Frontal cortex (tissue), 4 donors: ENCODE measurements at places on chromosomes 7 and 10.

DNA sequence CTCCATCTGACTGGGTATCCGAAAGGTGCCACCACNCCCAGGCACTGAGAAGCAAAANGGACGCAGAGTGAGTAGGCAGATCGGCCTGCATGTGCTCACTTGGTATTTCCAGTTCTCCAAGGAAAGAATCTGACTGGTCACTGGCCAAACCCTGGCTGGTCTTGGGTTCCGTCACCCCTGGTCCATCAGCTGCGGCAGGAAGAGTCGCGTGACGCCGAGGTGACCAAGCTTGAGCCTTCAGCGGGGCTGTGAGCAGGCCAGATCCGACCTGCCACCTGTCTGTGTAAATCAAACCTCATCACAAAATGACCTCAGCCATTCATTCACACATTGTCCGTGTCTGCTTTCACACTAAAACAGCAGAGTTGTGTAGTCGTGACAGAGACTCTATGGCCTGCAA is 28.8 kb upstream of the CHST15 start:
- no peak for DNase-seq

- DNase-seq = no peak
Observed at GRCh38 chr7:24434972-24435371, 138.3 kb upstream of the PALS2 start.

DNA sequence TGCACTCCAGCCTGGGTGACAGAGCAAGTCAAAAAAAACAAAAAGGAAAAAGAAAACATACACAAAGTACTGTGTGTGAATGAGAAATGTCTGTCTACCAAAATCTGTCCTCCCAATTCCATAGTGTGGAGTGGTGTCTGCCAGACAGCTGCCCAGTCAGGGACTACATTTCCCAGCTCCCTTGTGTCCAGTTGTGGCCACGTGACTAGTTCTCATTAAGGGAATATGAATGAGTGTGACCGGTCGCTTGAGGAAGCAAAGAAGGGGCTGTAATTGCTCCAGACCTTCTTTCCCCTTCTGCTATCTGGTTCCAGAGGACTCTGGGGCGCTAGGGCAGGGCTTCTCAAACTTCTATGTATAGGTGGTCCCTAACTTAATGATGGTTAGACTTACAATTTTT is 204.1 kb downstream of the PHTF2 start:
- DNase-seq = no peak

- DNase-seq = no peak
Observed at GRCh38 chr10:45550903-45551786, 121.4 kb downstream of the ZFAND4 start.

- DNase-seq = no peak
Observed at GRCh38 chr10:116223289-116223688, 49.7 kb downstream of the GFRA1 start.

DNA sequence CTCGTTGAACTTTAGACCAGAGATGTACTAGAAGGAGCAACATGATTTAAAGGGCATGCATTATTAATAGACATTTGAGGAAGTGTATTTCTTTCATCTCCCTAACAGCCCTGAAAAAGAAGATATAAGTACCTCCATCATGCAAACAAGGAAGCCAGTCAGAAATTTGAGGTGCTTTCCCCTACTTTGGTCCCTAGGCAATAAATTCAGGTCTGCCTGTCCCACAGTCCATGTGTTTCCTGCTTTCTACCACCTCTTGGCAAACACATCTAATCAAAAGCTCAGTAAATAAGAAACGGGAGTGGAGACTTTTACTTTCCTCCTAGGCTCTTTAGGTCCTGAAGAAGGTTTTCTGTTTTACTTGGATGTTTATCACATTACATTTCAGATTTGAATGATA is 5.2 kb upstream of the SEMA3C start:
- no peak for DNase-seq

DNA sequence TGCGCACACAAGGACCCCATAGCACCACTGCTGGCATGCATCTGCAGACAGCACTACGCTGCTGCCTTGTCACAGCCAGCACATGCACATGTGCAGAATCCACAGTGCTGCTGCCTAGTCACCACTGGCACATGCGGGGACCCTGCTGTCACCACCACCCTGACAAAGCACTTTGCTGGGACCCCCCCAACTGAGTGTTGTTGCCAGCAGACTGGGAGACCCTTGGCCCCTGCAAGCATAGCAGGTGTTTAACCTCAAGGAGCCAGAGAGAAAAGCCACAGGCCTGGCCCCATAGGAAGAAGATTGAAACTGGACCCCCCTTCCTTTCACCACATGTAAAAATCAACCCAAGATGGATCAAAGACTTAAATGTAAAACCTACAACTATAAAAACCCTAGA is 211.2 kb downstream of the ITGB1 start:
- no peak for DNase-seq

GRCh38 chr10:109696981-109697775 is 226.1 kb downstream of the XPNPEP1 start:
- DNase-seq = no peak

DNA sequence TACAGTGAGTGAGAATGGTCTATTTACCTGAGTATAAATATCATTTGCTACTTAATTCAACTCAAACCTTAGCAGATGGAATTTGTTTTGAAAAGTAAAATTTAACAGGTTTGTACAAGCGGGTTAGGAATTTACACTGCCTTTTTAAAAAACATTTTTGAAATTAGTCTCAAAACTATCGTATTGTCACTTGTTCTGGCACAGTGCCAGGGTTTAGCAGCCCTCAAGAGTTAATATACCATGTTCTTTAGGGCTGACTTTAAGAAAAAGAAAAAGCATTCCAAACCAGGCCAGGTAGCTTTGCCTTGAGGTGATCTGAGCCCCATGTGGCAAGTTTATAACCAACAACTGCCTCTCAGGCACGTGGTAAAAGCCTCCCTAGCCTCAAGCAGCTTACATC is 17.8 kb downstream of the CCNJ start:
- no peak for DNase-seq

DNA sequence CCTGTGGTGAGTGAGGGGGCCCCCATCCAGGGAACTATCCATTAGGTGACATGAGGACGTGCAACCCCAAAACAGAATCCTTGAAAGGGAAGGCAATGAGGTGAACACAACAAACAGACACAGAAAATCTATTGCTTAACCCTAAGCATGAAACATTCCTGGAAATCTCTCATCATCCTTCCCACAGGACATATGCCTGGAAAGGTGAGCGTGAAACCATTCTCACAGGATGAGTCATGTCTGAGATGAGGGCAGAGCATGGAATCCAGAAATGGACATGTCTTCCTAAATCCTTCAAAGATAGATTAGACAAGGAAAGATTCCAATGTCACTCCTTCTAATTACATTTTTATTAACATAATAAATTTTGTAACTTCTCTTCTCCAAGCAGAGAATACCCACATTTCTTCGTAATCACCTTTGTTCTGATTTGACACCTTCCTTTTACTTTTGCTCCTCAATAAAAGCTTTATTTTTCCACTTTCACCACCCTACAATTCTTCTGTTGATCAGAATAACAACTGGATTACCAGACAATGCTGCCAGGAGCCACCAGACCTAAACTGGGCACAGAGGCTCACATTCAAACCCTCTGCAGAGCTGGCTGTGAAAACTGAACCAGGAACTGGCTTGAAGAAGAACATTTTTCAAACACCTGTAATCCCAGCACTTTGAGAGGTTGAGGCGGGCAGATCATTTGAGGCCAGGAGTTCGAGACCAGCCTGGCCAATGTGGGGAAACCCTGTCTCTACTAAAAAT is 67.2 kb downstream of the COBL start:
- DNase-seq = no peak

DNA sequence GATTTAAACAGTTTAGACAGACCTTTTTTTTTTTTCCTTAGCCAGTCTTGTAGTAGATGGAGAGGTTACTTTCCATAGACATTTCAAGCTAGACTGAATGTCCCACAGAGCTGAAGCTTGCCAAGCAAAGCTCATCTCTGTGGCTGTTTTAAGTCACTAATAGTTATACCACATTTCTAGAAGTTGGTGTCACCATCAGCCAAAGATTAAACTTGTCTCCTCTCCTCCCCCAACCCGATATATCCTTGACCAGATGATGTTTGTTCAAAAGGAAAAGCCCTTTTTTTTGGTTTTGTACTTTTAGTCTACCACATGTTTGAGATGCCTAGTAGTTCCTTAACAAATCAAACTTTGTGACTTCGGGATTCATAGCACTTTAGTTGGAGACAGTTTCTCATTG is 66.1 kb downstream of the ADD3 start:
- DNase-seq = no peak

DNA sequence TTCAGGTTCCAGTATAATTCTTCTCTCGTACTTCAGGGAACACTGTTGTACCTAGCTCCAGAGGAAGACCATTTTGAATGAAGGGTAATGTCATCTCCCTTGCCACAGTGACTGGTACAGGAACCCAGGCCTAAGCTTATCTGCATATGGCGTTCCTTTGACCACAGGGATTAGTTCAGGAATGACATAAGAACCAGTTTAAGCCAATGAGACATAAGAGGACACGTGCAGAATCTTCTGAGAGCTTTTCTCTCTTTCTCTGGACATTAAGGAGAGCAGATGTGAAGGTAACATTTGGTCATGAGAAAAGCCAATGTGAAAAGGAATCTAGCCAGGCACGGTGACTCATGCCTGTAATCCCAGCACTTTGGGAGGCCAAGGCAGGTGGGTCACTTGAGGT is 21.8 kb upstream of the HIBADH start:
- no peak for DNase-seq

DNA sequence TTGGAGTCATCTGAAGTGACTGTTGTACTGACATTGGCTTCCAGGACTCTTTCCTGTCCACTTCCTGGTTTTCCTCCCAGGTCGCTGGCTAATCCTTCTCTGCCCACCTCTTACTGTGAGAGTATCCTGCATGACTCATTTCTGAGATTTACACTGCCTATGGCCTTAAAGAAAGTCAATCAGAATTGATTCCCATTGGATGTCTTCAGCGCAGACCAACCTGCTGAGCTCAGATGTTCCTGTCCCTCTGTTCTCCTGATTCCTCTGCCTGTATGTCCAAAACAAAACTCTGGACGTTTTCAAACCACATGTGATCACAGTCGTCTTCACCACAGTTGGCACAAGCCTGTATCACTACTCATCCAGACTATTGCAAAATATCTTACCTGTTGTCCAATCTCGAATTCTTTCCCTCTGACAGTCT is 262.1 kb downstream of the CREB5 start:
- DNase-seq = no peak

GRCh38 chr7:38796626-38797501 is 112.1 kb downstream of the VPS41 start:
- peak; percentile 7 for DNase-seq

DNA sequence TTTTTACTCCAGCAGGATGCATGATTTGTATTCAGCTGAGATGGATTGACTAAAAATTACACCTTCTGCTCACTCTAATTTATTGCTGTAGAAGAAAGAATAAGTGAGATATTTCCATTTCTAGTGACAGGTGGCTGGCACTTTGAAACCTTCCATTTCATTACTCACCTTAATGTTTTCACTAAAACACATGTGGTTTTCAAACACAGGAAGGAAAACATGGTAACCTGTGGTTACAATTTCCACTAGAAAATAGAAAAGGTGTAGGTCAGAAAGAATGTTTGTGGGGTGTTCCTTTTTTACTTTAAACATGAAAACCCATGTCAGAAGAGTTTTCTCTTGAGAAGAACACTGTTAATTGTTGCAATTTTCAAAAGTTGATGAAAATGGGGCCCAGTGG is 12.0 kb upstream of the PRKCQ start:
- no peak for DNase-seq

DNA sequence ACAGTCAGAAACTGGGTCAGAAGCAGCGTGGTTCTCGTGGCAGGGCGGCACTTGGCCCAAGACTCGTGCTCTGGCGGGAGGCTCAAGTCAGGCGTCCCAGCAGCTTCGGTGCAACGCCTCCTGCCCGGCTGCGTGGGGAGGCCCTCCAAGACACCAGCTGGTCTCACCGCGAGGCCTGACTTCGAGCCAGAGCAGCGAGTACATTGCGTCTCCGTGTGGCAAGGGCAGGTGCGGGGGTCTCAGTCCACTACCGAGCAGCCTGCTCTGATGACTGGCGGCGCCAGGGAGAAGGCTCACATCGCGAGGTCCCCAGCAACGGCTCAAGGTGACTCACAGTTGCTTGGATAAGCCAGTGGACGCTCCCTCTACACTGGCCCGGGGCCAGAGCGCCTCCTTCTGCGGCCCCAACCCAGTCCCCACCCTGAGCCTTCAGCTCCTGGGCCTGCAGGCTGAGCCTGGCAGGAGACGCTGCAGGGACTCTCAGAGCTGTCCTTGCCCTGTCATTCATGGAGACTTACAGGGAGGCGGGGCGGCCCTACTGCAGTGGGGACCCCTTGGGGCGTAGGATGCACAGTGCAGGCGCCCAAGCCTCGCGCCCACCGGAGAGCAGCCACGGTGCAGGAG is 41.9 kb upstream of the PRKAR1B start:
- no peak for DNase-seq

GRCh38 chr7:12458520-12459131 is 55.0 kb upstream of the VWDE start:
- no peak for DNase-seq

DNA sequence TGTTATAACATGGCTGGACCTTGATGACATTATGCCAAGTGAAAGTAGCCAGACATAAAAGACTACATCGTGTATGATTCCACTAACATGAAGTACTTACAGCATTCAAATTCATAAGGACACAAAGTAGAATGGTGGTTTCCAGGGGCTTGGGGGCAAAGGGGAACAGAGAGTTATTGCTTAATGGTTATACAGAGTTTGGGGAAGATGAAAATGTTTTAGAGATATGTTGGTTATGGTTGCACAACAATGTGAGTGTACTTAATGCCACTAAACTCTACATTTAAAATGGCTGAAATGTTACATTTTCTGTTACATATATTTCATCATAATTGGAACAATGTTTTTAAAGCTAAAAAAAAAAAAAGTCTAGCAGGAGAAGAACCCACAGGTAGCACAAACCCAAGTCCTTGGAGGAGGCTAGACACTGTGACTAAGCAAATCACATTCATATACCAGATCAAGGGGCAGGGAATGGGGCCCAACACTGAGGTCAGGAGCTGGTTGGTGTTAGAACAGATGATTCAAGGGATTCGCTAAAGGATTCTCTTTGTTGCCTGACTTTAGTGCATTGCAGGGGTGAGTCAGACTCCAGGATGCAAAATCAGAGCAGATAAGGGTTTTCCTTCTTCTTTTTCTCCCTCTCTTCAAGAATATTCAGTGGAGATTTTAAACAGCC is 25.1 kb upstream of the AOAH start:
- no peak for DNase-seq

GRCh38 chr7:4820967-4821471 is 40.8 kb downstream of the PAPOLB start:
- no peak for DNase-seq

- no peak for DNase-seq
Observed at GRCh38 chr7:113649556-113649955, 269.3 kb downstream of the PPP1R3A start.

- DNase-seq = no peak
Observed at GRCh38 chr10:92849234-92849525, 860 bp downstream of the EXOC6 start.

DNA sequence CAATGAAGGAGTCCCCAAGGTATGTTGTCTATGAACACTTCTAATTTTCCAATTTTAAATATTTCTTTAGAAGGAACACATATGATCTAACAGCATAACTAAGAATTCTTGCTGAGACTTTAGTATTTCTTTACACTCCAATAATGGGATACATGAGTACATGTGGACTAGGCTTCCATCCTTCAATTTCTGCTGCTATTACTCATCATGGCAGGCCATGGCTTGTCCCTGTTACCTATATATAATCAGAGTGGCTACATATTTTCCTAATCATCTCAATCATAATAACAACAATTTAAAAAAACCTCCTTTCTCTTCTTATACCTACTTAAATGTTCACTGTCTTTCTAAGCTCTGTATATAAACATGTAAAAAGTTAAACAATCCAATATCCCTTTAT is 60.3 kb upstream of the TAC1 start:
- no peak for DNase-seq

GRCh38 chr10:125048094-125048864 is 106.4 kb downstream of the ZRANB1 start:
- DNase-seq = no peak
